ENCODE measurements at places on chromosomes 3 and 15.

- no peak for DNase-seq
These were observed 96.7 kb downstream of the LRTM1 start for GRCh38 chr3:54831112-54831511.

DNA sequence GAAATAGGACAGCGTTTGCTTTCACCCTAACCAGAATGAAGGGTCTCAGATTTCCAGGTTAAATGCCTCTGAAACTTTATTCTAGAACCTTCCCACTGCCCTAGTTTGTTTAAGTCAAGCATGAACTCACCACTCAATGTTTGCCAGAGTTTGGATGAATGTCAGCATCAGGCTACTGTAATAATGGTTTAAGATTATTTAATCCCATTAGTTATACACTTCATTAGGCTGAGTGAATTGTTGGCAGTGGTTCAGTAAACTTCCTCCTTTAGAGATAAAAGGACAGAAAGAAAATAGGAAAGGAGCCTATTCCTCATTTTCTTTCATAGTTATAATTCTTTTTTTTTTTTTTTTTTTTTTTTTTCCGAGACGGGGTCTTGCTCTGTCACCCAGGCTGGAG is 401.9 kb upstream of the TPRG1 start:
- no peak for DNase-seq

DNA sequence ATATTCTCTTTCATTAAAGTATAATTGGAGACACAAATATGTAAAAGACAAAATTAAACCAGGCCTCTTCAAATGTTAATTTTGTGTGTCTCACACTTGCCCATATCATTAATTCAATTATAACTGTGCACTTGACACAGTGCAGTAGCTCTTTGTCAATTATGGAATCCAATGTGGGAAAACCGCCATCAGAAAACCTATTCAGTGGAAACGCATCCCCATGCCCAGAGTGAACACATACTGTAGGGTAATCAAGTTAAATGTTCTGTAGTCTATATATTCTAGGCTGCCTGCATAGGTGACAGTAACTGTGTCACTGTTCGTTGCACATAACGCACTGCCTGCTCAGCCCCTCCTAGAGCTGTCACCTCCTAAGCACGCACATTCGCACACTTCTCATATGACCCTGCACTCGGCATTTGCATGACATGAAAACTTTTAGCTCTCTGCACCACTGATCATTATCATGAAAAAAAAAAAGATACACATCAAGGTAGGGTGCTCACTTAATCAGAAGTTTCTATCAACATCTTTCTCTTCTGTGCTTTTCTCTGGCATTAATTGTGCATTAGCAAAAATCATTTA is 63.2 kb downstream of the MEIS2 start:
- DNase-seq, result no peak

DNA sequence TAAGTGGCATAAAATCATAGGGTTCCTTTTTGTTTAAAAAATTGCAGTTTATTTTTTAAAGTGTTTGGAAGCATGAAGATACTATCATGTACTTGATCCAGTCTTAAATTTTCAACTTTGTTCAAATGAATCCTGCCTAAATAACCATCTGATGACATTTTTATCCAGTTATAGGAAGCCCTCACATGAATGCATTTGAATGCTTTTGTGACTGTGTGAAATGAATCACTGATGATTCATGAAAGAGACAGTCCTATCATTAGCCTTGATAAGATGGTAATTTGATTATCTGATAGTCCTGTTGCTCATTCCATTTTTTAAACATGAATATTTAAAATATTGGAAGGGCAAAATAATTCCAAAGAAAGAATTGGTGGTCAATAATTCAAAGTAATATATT is 401.9 kb upstream of the ROBO2 start:
- DNase-seq, result peak; percentile 3

- DNase-seq, result no peak
These were observed 58.9 kb upstream of the ULK4 start for GRCh38 chr3:42020684-42021307.

GRCh38 chr15:87144775-87145174 is 1065.1 kb downstream of the AGBL1 start:
- no peak for DNase-seq

DNA sequence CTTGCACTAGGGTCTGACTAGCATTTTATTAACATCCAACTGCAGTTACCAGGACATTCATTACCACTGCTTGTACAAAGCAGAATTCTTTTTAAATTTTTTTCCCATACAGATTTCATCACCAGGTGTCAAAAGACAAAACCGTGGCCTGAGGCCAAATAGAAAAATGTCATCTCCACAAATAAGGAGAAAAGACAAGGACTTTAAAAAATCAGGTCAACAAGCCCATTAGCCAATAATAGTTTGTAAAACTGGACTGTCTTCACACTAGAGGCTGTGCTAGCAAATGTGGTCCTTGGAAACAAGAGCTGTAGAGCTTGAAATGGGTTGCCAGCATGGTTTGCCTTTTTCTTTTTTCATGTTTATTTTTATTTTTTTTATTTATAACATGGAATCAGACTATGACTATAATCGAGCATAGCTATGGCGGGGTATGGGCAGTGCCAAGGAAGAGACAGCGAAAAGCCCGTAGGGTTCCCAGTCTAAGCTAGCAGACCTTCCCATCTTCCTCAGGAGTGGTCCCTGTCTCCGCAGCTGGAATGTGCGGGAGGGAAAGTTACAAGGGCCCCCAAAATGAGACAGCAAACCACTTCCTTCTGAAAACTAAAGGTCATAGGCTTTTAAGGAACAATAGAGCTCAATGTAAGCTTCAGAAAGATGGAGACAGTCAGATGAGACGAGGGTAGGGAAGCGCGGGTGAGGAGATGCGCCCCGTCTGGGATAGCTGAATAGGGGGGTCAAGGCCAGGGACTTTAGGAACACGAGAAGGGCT is 1.5 kb downstream of the PTPN9 start:
- DNase-seq, result no peak
